Epithelial cell of esophagus (primary cell): ENCODE measurements at places on chromosomes 6 and 20.
A peak's percentile ranks its signal among the peaks of the same experiment; 100 is the strongest.

DNA sequence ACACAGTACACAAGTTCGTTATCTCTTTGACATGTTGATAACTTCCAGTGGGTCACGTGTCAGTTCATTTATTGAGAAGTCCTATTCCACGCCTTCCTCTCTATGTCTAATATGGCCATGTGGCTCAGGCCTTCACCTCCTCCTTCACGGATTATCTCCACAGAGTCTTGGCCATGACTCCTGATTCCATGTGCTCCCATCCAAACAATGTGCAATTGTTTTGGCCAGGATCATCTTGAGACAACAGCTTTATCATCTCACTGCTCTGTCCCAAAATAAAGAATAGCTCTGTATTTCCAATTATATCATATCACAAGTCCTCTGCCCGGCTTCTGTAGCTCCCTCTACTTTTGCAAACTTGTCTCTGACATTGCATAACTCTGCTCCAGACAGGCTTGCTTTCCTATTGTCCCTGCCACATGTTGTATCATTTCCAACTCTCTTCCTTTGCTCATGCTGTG lies 11.1 kb upstream of the TXNDC5 start:
- no peak for DNase-seq

GRCh38 chr20:47309806-47310426 lies 46.6 kb downstream of the ZMYND8 start:
- DNase-seq, result no peak

DNA sequence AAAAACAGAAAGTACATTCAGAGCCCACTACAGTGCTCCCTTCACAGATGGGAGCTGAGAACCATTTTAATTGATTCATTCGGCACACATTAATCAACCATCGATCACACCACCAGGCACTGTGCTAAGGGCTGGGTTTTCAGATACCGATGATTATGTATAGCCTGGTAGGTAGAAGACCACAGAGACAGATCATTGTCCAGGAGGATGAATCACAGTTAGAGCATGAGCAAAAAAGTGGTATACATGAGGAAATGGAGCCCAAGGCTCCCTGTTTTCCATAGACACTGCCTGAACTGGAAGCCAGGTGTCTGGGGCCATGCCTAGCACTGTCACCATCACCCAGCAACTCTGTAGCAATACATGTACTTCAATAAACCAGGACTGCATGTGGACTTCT lies 9.0 kb upstream of the PRDM1 start:
- peak; percentile 54 for DNase-seq

DNA sequence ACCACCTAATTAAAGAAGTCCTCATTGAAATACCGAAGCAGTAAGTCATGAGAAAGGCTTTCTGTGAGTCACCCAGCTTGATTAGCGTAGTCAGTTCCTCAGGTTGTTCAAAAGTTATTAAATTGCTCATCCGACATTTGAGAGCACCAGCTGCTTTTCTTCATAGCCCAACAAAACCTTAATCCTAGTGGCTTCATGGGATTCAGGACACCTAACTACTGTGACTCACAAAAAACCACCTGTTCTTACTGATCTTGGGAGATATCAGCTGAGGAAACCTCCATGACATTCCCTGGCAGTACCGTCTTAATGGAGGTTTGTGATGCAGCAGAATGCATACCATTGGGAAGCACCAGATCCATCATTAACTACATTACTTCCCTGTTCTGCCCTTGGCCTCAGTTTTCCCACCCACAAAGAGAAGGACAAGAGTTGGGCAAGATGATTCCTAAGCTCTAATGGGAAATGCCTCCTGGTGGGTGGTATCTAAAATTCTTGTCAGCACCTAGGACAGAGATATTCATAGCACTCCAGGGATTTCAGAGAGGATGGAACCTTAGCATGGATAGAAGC lies 103.8 kb downstream of the KHDC1L start:
- DNase-seq, result peak; percentile 80

GRCh38 chr6:140817176-140817575 lies 1315.5 kb upstream of the GJE1 start:
- peak; percentile 7 for DNase-seq

DNA sequence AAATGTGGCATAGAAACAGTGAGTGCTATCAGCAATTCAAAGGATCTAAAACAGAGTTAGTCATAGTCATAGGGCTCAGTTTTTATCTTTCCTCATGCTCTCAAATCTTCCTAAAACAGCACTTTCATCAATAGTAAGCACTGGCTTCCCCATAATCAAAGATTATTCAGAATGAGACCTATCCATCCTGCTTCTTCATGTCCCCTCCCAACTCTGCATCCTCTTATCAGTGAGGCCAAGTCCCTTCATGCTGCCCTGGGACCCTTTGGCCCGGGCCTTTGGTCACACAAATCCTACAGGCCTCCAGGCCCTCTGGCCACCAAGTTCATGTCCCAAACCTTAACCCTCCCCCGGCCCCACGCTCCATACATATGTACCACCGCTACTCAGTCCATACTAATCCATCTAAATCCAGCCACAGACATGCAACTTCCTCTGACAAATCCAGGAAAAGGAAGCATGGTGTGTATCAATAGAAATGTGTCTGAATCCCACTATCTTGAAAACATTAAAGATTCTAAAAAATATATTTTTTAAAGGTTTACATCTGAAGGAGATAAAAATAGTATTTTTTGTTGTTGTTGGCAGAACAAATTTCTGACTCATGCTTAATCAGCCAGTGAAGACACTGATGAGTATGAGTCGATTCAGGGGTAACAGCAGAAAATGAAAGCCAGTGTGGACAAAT lies 143.5 kb downstream of the PDE7B start:
- DNase-seq, result peak; percentile 64

DNA sequence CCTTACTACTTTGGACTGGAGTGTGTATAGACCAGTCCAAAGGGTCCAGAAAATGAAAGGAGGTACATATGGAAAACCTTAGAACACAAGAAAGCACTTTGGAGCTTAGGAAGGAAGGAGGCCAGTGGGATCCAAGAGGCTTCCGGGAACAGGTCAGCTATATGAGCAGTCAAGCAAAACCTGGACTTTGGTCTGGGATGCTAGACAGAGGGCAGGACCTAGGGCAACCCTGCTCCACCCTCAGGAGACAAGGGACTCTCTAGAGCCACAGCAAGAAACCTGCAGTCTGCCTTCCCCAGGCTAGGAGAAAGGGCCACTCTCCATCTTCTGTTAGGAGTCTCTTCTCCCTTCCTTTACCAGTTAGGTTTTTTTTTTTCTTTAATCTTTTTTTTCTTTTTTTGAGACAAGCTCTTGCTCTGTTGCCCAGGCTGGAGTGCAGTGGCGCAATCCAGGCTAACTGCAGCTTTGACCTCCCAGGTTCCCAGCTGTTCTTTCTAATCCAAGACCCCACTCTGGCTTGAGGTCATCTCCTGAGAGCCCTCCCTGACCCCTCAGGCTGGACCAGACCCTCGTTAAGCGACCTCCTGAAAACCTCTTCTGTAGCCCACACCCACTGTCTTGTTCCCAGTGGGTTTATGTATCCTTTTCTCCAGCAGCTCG lies 4.6 kb downstream of the KCNK5 start:
- DNase-seq, result no peak

DNA sequence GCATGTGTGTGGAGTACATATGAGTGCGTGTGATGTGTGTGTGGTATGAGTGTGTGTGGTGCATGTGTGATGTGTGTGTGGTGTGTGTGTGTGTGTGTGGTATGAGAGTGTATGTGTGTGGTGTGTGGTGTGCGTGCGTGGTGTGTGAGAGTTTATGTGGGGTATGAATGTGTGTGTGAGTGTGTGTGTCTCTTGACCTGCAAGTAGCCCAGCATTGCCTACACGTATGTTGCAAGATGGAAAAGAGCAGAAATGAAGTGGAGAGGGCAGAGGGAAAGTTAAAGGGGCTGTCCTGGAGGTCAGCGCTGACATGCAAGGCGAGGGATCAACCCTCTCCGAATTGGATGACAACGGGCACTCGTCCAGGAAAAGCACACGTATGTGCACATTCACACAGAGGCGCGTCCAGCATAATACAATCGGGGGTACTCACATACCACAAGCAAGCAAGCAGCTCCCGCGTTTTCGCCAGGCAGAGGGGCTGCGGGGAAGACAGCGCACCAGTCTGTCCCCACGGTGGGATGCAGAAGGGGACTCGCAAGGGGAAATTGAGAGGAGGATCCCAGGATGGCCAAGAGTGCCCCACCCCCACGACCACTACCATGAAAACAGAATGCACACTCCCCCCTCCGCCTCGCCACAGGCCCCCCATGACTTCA lies 174.5 kb upstream of the AFDN start:
- DNase-seq, result no peak

- DNase-seq, result peak; percentile 54
Observed at GRCh38 chr6:23175391-23175790, 606.0 kb downstream of the HDGFL1 start.

- peak; percentile 57 for DNase-seq
Observed at GRCh38 chr6:30647242-30648116, 546 bp downstream of the C6orf136 start.

GRCh38 chr20:31602779-31603441 lies 2.2 kb upstream of the ID1 start:
- DNase-seq, result peak; percentile 85

DNA sequence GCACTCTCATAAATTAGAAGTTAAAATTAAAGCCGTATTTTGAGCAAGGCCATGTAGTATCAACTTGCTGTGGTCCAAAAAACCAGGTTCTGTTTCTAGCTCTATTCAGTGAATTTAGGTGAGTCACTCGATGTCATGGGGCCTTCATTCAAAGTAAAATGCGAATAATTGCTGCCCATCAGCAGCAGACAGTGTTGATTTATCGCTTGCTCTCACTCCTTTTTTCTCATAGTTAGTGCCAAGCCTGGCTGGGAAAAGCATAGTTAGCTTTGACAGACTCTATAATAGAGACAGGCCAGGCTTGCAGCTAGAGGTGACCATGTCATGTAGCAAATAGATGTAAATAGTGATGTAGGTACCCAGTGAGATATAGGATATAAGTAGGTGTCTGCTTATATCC lies 136.0 kb downstream of the EDN1 start:
- DNase-seq, result no peak

DNA sequence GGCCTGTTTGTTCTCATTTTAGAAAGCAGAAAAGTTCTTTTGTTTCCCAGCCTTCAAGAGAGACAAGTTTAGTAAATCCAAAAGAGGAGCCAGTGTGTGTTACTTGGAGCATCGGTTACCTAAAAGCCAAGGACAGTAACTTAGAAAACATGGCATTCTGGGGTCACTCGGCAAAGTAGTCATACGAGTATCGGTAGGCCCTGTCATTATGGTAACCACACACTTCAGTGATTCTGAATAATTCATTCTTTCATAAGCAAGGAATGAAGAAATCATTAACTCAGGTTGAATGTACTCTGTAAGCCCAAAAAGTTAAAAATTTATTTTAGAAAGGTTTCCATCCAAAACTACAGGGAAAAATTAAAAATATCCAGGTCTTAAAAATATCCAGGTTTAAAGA lies 34.0 kb downstream of the CNKSR3 start:
- no peak for DNase-seq

- DNase-seq, result peak; percentile 4
Observed at GRCh38 chr20:39716796-39717341, 754.7 kb downstream of the DHX35 start.

DNA sequence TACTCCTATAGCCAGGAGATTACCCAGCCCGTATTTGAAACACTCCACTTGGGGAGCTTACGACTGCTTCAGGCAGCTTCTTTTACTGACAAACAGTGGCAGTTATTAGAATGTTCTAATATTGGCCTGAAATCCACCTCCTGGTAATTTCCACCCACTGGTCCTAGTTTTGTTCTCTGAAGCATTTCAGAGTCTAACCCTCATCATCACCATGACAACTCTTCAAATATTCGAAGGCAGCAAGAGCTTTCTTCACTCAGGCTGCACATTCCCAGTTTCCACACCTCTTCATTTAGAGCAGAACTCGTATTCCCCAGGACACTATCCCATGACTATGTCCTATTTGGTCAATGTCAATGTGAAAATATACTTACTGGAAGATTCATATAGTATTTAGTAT lies 325.6 kb downstream of the UBE3D start:
- no peak for DNase-seq

DNA sequence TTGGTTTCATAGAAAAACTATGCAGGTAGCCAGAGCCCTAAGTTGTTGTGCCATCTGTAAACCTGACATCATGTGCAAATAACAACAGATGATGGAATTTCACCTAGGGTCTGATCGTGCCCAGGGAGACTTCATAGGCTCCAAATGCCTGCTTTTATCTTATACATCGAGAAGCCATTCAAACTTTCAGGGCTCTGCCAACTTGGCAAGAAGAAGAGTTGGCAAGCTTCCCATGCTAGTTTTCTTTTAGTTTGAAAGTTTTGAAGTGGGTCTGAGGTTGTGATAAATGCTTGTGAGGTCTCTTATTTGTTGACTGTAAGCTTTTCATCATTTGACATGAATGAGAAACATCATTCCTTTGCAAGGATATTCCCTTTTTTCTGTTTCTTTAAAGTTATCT lies 175.4 kb upstream of the FLRT3 start:
- no peak for DNase-seq

DNA sequence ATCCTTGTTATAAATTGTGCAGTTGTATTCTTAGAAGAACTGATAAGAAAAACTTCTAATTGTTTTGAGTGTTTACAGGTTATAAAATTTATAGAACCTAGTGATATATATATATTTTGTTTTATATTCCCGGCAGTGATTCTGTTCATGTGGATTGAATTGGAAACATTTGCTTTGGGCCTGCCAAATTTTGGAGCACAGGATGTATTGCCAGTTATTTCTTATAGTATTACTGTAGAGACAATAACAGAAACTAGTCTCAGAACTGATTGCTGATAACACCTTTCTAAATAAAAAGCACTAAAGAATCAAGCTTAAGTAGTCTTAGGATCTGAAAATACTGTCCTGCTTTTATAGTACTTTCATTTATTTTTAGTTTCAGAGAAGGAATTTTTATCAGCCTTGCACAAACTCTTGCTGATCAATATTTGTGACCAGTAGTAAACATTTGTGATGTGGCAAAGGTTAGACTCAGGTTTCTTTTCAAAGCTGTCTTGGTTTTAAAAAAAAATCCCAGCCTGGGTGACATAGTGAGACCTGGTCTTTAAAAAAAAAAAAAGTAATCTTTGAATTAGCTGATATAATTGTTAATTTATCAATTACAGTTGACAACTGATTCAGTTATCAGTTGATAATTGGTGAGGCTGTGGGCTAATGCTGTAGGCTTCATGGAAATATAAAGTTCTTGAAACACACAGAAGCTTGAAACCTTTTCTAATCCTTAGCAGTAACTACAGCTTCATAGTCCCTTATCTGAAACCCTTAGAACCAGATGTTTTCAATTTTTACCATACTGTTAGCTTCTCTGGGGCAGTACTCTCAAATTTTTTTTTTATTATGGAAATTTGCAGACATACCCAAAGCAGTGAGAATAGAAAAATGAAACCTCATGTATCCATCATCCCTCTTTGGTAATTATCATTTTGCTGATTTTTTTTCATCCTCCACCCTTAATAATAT lies 42.4 kb downstream of the RNGTT start:
- no peak for DNase-seq

DNA sequence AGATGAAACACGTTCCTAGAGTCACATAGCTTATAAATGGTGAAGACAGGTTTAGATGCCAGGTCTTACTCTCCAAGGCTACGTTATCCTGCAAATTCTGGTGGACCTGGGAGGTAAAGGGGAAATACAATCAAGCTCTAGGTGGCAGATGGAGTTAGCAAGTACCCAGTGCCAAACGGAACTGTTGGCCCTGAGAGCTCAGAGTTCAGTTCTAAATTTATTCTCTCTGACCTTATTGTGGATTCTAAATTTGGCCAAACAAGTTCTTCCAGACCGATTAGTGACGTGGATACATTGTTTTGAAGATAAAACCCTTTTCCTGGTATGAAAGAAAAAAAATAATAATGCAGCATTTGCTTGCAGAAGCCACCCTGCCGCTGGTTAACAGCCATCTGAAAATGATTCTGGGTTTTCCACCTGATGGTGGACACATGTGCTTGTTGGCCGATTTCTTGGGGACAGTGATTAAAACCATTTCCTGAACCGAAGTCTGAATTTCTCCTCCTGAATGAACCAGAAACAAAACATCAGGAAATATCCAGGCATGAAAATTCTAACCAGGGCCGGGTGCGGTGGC lies 32.5 kb downstream of the RIPOR3 start:
- peak; percentile 29 for DNase-seq
